Suppressor macrophage (primary cell): ENCODE measurements at places on chromosomes 1 and 21.

- DNase-seq, result no peak
Observed at GRCh38 chr1:161179698-161180097, 2.4 kb upstream of the B4GALT3 start.

DNA sequence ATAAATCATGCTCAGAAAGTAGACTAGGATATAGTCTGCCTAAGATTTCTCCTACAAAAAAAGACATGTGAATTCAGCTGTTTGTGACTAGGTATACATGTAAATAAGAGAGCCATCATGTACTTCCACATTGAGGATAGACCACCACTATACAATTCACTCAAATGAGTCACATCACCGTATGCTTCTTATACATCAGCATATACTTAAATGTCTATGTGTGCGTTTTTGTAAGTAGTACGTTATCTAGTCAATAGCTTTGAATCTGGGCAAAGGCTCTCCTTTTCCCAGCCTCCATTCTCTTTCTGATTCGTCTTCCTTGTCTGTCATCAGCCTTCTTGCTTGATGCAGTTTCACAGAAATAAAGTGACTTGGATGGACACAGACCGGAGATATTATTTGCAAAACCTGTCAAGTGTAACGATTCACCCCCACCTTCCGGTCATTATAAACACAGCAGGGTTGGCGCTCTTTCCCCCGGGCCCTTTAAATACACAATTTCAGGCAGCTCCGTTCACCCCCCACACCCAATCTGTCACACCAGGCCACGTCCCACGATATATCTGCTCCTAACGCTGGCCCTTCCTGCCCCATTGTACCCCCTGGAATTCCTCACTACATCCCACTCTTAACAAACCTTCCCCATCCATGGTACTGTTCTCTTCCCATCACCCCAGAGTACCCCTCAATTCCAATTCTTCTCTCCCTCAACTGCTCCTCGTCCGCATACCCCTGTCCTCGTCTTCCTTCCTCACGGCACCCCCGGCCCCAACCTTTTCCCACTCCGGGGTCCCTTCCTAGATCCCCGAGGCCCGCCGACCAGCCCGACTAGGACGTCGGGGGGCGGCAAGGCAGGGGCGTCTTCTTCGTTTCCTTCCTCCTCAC, 636 bp downstream of the VAMP4 start:
- DNase-seq, result peak; percentile 27

DNA sequence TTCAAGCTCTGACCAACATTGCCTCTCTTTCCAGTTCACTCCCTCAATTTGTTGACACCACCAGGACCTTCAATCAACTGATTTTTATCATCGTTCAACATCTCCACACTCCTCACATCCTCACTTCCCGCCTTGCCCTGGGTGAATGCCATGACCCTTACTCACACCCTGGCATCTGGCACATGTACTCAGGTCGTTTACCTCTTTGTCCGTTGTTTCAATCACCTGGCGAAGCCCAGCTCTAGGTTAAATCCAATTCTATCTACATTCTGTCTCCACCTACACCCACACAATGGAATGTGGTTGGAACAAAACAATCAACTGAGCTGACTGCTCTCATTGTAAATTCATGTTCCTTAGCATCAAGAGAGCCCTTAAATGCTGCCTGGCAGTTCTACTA, 24.2 kb upstream of the TBX15 start:
- no peak for DNase-seq

GRCh38 chr1:158496374-158496773, 24.4 kb downstream of the OR10R2 start:
- DNase-seq, result peak; percentile 49

GRCh38 chr1:35111106-35111505, 31.9 kb downstream of the ZMYM1 start:
- no peak for DNase-seq
